ENCODE measurements at places on chromosomes 5 and 9.
A peak's percentile ranks its signal among the peaks of the same experiment; 100 is the strongest.

GRCh38 chr5:96198356-96199058 is 234.5 kb downstream of the PCSK1 start:
- peak; percentile 63 for DNase-seq

- no peak for DNase-seq
Measured at GRCh38 chr5:126851501-126852011, 74.6 kb downstream of the LMNB1 start.

DNA sequence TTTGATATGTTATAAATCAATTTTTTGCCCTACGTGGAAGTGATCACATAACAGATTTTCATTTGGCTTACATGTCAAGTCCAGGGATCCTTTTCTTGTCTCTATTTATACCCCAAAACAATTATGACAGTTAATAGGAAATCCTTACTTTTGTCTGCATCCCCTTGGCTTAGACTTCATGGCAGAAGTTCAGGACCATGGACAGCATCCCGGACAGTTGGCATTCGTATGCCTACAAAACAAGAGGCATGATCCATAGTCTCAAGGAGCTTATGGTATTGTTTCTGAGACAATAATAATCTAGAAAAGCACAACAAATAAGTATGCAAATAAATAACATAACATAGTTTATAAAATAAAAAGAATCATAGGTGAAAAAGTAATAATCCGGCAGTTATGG is 214.3 kb upstream of the GRIA1 start:
- peak; percentile 27 for DNase-seq

GRCh38 chr9:76717176-76717575 is 47.1 kb upstream of the PCA3 start:
- DNase-seq, result peak; percentile 14

DNA sequence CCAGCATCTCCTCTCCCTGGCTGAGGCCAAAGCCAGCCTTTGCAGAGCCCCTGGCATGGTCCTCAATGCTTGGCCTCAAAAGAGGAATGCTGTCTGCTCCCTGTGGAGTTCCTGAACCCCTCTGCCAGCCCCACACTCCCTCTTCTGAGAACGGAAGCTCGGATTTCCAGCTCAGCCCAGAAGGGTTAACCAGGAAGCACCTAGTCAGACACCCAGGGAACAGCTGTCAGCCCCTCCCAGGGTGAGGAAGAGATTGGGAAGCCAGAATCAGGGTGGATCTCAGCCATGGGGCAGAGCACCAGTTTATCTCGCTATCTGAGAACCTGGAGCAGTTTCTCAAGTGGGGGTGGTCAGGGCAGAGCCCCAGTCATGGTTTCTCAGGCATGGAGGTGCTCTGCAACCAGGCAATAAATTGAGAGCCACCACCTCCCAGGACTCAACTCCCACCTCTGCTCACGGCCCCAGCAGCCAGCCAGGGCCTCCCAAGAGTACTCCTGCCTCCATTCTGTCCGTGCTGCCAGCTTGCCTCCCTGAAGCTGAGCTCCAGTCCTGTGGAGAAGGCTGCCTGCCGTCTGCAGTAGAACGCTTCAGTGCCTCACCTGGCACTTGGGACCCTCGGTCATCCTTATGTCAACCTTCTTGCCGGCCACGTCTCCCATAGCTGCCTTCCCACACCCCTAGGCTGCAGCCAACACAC is 7.6 kb downstream of the FOXE1 start:
- no peak for DNase-seq

- peak; percentile 74 for DNase-seq
Measured at GRCh38 chr9:95506678-95507463, 9.9 kb downstream of the PTCH1 start.

All from dermis blood vessel endothelial cell (primary cell).